ENCODE measurements at places on chromosomes 7 and 10. TPM values are rescaled to one million over a fixed set of nuclear protein-coding genes. Genes with fewer than 3 reads are reported as not detected.

DNA sequence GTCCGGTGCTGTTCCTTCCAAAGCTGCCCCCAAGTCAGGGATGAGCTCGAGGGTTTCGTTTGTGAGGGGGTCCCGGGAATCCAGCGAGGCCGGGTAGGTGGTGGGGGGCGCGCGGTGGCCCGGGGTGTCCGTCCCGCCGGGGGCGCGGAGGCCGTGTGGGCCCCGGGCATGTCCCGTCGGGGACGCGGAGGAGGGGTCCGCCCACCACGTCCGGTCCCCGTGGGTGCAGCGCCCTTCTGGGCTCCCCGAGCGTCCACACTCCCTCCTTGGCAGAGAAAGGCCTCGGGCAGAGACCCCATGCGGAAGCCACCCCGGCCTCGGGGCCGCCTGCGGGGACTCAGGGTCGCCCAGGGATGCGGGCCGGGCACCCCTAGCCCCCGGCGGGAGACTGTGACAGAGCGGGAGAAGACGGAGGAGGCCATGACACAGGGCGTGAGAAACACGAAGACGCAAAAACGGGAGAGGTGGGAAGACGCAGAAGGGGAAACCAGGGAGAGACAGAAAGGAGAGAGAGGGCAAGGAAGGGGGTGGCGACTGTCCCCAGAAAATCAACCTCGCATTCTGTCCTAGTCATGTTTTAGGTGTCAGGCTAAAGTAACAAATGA, 640 bp upstream of the ZNF425 start:
- DNase-seq: no peak

DNA sequence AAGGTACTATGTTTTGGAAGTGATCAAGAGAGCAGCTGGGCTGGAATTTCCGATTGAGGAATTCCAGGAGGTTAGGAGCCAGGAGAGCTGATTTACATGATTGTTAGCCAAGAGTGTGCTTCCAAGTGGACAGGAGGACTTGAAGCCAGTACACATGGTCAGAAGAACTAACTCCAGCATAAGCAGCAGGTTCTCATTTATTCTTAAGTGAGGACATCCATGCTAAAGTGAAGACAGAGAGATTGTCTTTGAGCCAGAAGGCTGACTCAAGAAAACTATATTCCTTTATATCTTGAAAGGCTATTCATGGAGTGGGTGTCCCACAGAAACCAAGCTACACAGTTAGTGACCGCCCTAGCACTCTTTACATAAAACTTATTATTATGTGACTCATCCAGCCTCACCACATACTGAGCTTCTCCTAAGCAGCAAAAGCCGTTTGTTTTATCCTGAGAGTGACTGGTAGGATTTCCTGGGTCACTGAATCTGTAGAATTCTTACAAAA, 56.7 kb upstream of the SEMA3A start:
- peak; percentile 90 for DNase-seq

- DNase-seq: no peak
Observed at GRCh38 chr10:131119626-131120355, 191.7 kb downstream of the TCERG1L start.

DNA sequence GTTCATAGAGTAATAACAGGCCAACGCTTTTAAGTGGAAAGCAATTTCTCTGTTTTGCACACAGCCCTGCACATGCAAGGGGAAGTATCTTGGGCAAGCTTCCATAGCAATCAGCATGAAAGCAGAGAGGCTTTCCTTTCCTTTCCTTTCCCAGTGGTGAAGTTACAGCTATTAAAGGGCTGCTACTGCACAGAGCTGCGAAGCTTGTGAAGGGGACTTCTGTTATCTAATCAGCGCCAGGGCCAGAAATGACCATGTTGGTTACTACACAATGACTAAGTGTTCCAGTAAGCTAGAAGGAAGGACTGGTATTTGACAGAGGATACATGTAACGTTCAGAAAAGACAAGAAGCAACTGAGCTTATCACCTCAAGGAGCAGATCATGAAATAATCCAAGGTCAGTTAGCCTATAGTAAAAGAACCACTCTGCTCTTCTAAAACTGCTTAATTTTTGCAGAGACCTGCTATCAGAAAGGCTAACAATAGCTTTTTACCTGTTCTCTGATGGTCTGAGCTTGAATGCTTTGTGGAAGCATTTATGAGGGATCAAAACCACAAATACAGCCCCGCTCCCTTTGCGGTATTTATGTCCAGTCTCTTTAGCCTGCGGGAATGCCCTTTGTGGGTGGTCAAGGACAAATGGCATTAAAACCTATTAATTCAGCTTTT, 45.9 kb downstream of the SGMS1 start:
- peak; percentile 42 for DNase-seq

DNA sequence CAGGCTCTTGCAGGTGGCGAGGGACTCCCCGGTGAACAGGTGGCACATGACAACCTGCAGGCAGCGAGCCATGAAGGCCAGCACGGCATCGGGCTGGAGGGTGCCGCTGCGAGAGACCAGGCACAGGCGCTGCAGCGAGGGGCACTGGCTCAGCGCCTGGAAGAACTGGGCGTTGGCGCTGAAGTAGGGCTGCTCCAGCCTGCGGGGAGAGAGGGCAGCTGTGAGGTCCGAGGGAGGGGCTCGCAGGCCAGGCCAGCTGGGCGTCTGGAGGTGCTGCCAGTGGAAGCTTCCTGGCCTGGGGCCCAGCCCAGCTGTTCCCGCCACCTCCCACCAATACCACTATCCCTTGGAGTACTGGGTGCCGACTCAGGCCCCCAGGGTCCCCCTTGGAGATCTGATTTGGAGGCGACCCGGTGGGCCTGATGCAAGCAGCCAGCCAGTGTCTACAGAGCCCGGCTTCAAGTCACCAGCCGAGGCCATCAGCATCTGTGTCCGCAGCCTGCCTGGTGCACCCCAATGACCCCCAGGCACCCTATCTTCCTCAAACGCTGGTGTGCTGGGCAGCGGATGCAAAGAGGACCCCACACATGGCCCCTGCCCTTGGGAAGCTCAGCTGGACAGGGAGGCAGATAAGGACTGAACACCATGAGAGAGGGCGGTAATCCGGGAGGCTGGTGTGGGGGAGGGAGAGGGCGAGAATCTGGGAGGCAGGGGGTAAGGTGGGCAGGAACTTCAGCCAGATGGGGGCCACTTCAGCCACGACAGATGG, 67.8 kb upstream of the TNRC18 start:
- DNase-seq: peak; percentile 25

DNA sequence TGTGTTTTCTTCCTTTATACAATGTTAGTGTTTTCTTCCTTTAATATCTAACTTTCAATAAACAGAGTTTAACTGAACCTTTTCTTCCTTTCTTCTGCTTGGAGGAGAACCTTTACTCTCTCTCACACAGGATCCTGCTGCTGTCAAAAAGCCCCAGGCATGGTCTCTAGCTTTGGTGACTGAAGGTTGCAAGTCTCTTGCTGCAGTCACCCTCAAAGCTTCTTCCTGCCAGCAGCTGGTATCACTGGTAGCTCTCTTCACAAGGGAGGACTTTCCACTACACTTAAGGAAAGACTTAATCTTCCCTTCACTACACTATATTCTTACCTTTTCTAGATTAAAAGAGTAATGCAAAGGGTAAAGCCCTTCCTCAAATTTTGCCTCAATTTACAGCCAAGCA, 153.4 kb downstream of the SGMS1 start:
- DNase-seq: no peak

DNA sequence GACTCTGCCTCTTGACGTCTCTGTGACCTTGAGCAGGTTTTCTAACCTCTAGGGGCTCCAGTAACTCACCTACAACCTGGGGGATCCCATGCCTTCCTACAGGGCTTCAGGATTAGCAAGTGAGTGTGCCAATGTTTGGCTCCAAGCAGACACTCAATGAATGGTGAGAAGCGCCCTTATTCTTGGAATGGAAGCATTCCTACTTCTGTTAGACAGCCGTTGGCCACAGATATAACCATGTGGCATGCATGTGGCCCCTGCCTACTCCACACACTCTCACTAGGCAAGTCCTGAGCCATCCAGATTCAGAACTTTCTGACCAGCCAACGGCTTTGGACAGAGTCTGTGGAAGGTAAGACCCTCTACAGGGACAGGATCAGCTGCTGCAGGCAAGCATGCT, 108.9 kb upstream of the LYZL2 start:
- no peak for DNase-seq

- DNase-seq: no peak
Observed at GRCh38 chr7:83178796-83179195, 16.1 kb upstream of the PCLO start.

DNA sequence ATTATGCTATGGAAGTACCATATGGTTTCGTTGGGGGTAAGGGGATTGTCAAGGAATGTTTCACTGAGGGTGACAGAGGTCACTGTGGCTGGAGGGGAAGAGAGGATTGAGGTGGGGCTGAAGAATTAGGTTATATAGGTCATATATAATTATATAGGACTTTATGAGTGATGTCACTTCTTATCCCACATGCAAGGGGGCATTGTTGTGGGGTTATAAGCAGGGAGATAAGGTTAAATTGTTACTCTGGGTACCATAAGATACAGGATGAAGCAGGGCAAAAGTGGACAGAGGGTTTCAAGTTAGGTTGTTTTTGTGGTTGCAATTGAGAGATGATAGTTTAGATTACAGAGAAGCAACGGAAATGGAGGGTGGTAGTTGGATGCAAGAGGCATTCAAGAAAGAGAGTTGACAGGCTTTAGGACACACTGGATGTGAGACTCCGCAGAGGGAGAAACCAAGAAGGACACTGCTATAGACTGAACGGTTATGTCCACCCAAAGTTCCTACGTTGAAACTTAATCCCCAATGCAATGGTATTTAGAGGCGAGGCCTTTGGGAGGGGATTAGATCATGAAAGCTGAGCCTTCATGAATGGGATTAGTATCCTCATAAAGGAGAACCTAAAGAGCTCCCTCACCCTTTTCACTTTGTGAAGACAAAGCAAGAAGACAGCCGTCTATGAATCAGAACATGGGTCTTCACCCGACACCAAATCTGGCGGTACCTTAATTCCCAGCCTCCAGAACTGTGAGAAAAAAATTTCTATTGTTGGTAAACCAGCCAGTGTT, 7.0 kb upstream of the PRR15 start:
- DNase-seq: no peak

GRCh38 chr7:44184206-44184872, 4.9 kb downstream of the GCK start:
- peak; percentile 92 for DNase-seq

DNA sequence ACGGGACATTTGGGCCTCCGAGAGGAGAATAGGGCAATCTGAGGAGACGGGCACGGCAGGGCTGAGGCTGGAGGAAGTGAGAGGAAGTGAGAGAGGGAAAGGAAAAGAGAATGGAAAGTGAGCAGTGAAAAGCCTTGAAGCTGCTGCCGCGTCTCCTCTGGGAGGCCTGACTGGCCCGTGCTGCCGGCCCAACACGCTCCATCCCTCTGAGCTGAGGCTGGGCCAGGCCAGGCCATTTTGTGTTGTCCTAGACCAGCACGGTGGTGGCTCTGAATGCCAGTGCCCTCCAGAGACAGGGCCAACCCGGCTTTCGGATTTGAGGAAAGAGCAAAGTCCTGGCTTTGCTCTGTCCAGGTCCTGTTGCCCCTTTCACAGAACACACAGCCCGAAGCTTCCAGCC, 361.1 kb upstream of the SHH start:
- DNase-seq: no peak

GRCh38 chr7:149843566-149843965, 5.4 kb downstream of the ZNF862 start:
- DNase-seq: no peak

GRCh38 chr7:12985228-12985627, 297.8 kb downstream of the ARL4A start:
- DNase-seq: no peak

DNA sequence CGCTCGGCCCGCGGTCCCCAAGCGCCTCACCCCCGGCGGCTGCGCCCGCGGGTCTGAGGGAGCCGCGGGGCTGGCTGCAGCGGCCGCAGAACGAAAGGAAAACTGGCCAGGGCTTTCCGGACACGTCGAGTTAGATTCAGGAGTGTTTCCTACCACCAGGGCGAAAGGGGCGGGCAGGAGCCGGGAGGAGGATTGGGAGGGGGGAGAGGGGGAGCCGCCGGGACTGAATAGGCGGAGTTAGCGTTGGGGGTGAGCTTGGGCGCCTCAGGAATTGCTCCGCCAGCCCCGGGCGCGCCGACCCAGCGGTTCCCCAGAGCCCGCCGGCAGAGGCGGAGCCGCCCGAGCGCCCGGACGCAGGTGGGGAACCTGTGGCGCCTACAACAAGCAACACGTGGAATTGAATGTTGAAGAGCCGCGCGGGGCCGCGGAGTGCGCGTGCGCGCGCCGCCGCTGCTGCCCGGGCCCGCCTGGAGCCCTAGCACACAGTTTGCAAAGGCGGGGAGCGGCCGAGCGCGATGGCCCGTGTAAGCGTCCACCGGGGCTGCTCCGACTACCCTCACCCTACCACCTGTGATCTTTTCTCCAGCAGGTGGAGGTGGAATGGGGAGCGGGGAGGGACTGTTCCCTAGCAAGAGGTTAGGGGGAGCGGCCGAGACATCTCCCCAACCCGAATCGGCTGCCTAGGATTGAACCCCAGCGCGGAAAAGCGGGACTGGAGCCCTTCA, at the start of gene CADPS2:
CADPS2 (minus strand) TSS at position 104 of the 725 bp plus-strand sequence. CDS start 123 bp downstream, outside the sequence.
- DNase-seq: peak; percentile 88

GRCh38 chr7:145212050-145212449, 376.2 kb upstream of the TPK1 start:
- DNase-seq: peak; percentile 75

DNA sequence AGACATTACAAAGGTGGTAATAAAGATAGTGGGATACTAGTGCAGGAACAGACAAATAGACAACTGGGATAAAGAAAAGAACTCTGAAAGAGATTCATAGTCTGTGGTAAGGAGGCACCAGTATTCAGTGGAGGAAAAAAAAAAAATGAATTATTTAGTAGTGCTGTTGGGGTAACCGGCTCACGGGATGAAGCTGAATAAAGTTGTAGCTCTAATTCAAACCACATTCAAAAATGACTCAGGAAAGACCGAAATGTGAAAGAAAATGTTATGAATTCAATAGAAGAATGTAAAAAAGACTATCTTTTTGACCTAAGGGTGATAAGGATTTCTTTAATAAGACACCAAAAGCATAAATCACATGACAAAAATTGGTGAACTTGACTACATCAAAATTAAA, 83.1 kb upstream of the HABP2 start:
- no peak for DNase-seq

- no peak for DNase-seq
Observed at GRCh38 chr7:23472046-23472445, 1.8 kb upstream of the IGF2BP3 start.

GRCh38 chr7:158829021-158829341, 328 bp downstream of the ESYT2 start:
- peak; percentile 71 for DNase-seq

DNA sequence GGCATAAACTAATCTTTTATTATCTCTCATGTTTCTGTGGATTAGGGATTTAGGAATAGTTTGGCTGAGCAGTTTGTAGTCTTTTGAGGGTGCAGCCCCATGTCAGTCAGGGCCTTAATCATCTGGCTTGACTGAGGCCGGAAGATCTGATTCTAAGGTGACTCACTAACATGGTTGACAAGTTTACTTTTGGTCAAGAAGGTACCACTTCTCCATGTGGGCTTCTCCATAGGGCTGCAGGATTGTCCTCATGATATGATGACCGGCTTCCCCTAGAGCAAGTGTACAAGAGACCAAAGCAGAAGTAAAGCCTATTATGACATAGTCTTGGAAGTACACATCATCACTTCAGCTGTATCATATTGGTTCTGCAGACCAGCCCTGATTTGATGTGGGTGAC, 45.9 kb upstream of the OIT3 start:
- no peak for DNase-seq

- peak; percentile 42 for DNase-seq
Observed at GRCh38 chr10:71427246-71427645, 30.5 kb downstream of the CDH23 start.

GRCh38 chr10:19952224-19953010, 136.2 kb downstream of the PLXDC2 start:
- no peak for DNase-seq

CALHM3 gene
- total RNA-seq: 0.23 TPM

PNLIP gene
- total RNA-seq: not detected

CYP2C18 gene
- 0.04 TPM for total RNA-seq

SEM1 gene
- 228 TPM for total RNA-seq

AASS gene
- 18.7 TPM for total RNA-seq

NODAL gene
- total RNA-seq: not detected

SCART1 gene
- total RNA-seq: 0.47 TPM

Measured in H4 (cell line).